Aorta (tissue), 5 donors: ENCODE measurements at places on chromosomes 1 and 21. TPM values are rescaled to one million over a fixed set of nuclear protein-coding genes. Genes with fewer than 3 reads are reported as not detected.

IFNLR1 gene
- polyA plus RNA-seq: 0.15 TPM

EDN2 gene
- not detected for polyA plus RNA-seq

DPT gene
- 41.2 TPM for polyA plus RNA-seq

CDC42BPA gene
- 8.1 TPM for polyA plus RNA-seq

OR14K1 gene
- not detected for polyA plus RNA-seq

DCST1 gene
- polyA plus RNA-seq: not detected

LMX1A gene
- 0.25 TPM for polyA plus RNA-seq

PLA2G2F gene
- 0.03 TPM for polyA plus RNA-seq

THEMIS2 gene
- 21.7 TPM for polyA plus RNA-seq

KCNA3 gene
- not detected for polyA plus RNA-seq

OR2L3 gene
- not detected for polyA plus RNA-seq

IL12RB2 gene
- not detected for polyA plus RNA-seq

PLPPR4 gene
- not detected for polyA plus RNA-seq

EFNA3 gene
- polyA plus RNA-seq: not detected

FYB2 gene
- not detected for polyA plus RNA-seq

ZBTB8B gene
- not detected for polyA plus RNA-seq

BEST4 gene
- 1.1 TPM for polyA plus RNA-seq

OR6N2 gene
- polyA plus RNA-seq: not detected
